ENCODE measurements at places on chromosomes 12 and 14.

DNA sequence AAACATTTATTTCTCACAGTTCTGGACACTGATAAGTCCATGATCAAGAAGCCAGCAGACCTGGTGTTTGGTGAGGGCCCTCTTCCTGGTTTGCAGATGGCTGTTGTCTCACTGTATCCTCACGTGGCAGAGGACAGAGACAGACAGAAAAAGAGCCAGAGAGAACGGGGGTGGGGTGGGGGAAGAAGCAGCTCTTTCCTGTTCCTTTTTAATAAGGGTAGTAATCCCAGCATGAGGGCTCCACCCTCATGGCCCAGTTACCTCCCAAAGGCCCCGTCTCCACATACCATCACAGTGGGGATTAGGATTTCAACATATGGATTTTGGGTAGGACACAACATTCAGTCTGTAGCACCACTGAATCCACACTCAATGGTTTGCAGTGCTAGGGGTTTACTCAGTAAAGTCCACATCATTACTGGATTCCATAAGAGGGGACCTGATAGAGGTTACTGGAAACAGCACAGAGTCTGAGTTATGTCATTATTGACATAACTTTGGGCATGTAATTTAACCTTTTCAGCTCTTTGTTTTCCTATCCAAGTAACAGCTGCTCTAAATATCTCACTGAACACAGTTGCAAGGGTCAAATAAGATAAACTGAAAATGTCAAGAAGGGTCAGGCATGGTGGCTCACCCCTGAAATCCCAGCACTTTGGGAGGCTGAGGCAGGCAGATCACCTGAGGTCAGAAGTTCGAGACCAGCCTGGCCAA, 53.2 kb downstream of the RPAP3 start:
- DNase-seq, result no peak

DNA sequence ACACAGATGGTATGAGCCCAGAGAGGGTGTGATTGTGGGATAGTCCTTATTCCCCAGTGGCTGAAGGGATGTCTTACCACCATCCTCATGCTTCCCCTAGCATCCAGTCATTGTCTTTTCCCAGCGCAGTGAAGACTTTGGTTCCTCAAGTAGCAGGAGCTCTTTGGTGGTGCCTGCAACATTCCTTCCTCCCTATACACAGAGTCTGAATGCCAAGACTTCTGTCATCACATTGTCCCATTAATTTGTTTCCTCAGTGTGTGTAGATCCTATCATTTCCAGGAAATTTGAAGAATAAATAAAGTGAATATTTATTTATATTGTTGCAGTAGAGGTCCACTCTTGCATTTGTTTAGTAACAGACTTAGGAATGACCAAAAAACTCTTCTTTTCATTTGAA, 147.2 kb downstream of the DACT1 start:
- no peak for DNase-seq

DNA sequence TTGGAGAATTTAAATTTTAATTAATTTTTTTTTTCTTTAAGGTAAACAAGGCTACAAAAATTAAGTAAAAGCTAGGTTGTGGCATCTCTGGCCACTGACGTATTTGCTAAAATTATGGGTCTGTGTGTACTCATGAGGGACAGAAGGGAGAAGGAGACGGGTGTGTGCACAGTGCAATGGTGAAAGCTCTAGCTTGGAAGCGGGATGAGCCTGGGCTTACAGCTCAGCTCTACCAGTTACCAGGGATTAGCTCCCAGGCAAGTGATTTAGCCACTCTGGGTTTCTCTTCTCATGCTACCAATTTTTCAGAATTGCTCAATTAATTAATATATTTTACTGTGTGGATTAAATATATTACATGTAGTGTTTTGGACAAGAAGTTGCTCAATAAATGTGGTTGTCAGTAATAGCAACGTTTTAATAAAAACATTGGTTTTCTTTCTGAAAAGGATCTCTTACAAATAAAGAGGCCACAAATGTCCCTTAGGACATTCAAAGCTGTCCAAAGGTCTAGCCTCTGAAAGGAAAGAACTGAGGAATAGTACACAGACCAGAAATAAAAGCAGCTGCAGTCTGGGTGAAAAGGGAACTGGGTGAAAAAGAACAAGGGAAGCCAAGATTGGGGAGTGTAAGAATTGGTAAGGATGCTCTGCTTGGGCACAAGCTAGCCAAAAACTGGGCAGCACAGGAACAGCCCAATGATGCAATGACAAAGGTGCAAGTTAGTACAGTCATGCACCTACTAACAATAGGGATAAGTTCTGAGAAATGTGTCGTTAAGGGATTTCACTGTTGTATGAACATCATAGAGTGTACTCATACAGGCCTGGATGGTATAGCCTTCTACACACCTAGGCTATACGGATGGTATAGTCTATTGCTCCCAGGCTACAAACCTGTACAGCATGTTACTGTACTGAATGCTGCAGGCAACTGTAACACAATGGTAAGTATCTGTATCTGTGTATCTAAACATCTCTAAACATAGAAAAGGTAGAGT, 61.7 kb downstream of the FERMT2 start:
- no peak for DNase-seq

DNA sequence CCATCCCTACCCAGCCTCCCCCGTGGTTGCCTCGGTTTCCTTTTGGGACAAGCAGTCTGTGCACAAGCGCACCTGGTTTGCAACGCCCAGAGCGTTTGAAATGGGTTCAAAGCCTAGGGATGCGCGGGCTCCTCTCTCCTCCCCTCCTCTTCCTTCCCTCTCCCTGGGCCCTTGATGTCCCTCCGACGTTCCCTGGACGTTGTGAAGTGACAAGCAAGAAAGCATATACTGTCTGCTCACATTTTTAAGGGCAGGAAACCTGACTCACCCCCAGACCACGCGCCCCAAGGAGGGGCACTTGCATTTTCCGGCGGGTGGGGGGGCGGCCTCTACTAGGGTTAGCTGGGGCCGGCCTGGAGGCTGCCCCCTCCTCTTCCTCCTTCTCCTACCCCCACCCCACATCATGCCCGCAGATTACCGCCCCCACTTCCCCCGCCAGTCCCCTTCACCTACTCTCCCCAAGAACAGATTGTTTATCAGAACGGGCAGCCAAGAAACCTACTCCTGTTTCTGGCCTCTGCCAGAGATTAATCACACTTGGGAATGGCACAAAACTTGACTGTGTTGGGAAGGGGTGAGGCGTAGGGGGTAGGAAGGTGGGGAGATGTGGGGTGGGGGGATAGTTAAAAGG, 9.5 kb upstream of the IRF2BPL start:
- no peak for DNase-seq

DNA sequence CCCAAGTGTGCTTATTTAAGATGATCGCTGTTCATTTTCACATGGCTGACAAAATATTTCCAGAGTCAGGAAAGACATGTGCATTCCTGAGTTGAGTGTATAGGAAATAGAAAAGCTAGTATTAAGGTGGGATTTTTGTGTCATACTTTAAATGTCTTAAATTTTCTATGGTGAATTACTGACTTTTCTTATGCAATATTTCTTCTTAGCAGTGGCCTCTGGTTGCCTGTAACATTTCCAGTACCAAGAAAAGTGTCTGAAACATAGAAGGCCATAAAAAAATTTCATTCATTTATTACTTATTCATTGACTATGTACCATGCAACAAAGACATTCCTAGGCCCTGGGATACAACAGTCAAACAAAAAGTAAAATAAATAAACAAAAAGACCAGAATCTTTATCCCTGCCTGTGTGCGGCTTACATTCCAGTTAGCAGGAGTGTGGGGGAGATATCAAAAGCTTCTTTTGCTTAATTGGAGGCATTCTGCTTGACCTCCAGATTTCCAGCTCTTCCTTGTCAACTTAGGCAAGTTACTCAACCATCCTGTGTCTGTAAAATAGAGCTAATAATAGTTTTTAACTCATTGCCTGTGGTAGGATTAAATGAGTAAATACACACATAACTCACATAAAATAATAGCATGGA, 216.3 kb upstream of the FLRT2 start:
- no peak for DNase-seq

DNA sequence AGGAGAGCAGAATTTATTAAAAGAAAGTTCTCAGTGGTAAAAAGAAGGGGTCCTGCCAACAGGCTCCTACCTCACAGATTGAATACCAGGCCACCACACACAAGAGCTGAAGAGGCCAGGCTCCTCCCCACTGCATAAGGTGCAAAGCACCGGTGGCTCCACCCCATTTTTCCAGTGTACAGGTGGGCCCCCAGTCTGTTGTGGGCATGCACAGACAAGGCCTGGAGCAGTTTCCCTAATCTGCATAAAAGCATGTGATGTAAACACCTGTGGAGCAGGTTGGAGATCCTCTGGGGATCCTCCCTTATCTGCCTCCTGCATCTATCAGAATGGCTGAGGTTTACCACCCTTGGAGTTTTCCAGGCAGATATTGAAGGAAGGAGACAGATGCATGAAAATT, 45.7 kb upstream of the PDZRN4 start:
- DNase-seq, result no peak

- no peak for DNase-seq
These were observed 109.3 kb downstream of the NTN4 start for GRCh38 chr12:95681210-95681765.

GRCh38 chr12:64706306-64706705, 52.9 kb downstream of the GNS start:
- no peak for DNase-seq

DNA sequence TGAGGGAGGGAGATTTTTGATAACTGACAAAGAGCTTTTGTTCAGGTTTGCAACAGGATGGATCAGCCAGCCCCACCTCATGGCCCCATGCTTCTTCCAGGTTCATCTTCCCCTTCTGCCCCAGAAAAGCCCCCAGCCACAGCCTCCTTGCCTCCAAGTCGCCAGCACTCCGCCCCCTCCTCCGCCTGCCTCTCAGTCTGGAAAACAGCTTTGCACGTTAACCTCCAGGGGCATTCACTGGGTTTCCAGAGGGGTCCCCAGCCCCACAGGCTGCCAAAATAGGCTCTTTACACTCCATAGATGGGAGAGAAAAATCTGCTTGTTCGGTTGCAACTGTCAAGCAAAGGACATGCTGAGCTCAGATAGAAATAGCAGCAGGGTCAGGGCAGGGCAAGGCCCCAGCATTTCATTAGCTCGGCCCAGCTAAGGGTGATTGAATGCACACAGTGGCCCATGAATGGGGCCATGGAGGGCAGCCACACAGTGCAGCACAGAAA, 253.6 kb downstream of the ZFP36L1 start:
- DNase-seq, result no peak

GRCh38 chr14:51004352-51004800, 60.1 kb upstream of the PYGL start:
- DNase-seq, result no peak

GRCh38 chr14:39731912-39732311, 299.7 kb upstream of the FBXO33 start:
- no peak for DNase-seq

GRCh38 chr14:28608851-28609828, 157.4 kb upstream of the FOXG1 start:
- DNase-seq, result no peak

- no peak for DNase-seq
These were observed 95.5 kb upstream of the OVCH1 start for GRCh38 chr12:29593001-29593400.

DNA sequence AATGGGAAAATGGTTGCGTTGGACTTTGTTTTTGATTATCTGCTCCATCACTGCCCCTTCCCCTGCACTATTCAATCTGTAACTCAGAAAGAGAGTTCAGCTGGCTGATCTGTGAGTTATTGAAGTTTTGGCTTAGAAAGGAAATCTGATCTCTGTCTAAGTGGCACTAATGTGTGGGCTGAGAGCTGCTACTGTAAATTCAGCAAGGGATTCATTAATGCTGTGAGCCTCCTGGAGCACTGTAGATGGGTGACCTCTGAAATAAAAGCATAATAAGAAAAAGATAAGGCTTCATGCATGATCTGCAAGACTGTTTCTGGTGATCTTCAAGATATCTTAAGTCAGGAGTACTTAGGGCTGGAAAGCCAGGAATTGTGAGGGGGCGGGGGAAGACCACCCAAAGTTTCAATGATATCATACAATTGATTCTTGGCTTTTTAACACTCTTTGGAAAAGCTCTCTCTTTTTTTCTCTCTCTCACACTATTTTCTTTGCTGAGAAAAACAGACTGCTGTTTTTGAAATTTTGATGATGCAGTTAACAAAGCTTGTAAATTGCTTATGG, 101.1 kb downstream of the C12orf75 start:
- no peak for DNase-seq

GRCh38 chr14:55329999-55330710, 58.9 kb downstream of the FBXO34 start:
- no peak for DNase-seq

DNA sequence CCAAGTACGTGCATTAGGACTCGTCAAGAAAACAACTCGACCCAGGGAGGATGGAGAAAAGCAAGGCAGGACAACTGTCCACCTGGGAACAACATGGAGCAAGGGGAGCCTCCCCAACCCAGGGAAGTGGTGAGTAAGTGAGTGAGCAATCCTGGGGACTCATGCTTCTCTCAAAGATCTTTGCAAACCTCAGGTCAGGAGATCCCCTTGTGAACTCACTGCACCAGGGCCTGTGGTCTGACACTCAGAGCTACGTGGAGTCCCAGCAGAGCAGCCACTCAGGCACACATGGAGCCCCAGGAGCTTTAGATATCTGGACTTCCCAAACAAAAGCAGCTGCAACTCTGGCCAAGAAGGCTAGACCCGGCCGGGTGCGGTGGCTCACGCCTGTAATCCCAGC, 12.2 kb upstream of the OR5AU1 start:
- DNase-seq, result no peak

DNA sequence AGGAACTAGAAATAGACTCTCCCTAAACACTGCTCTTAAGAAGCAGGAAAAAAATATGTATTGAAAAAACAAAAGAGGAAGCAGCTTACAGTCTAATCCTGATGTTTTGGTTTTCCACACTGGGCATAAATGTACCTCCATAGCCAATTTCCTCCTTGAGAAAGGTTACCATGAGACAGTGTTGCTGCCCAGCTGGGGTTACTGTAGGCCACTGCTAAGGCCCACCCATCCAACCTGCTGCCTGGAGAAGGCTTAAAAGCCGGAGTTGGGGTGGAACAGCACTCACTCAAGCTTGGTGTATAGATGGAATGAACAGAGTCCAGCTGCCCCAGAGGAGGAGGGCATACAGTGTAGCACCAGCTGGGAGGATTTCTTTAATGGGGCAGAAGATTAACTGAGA, 41.1 kb downstream of the ERG28 start:
- DNase-seq, result no peak

GRCh38 chr12:89166525-89166934, 185.8 kb downstream of the DUSP6 start:
- no peak for DNase-seq

GRCh38 chr14:94903883-94904282, 134.0 kb upstream of the GSC start:
- DNase-seq, result no peak

GRCh38 chr14:101336183-101336582, 225.1 kb upstream of the DIO3 start:
- DNase-seq, result no peak

DNA sequence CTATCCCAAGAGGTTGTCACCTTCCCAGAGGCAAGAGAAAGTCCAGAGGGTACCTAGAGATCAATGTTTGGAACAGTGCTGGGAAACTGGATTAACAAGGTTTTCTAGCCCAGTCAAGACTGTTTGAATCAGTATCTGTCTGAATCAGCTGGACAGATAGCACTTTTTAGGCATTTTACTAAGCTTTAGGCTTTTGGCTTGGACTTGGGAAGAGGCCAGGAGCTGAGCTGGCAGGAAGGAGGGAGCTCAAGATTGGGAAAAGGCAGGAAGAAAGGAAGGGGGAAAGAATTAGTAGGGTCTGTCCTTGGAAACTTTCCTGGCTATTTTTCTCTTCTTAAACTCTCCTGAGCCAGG, 8.3 kb downstream of the IKZF4 start:
- no peak for DNase-seq

GRCh38 chr14:61099216-61099835, 118.3 kb downstream of the SLC38A6 start:
- DNase-seq, result no peak

- no peak for DNase-seq
These were observed 74.1 kb downstream of the CACNA1C start for GRCh38 chr12:2126676-2127406.

Measured in stimulated activated CD8-positive, alpha-beta memory T cell treated with anti-CD3 and anti-CD28 coated beads, Interleukin-7, amount 100 ng/mL, for 1 hour (primary cell).